ENCODE measurements at places on chromosomes 2 and 18.
A peak's percentile ranks its signal among the peaks of the same experiment; 100 is the strongest.

DNA sequence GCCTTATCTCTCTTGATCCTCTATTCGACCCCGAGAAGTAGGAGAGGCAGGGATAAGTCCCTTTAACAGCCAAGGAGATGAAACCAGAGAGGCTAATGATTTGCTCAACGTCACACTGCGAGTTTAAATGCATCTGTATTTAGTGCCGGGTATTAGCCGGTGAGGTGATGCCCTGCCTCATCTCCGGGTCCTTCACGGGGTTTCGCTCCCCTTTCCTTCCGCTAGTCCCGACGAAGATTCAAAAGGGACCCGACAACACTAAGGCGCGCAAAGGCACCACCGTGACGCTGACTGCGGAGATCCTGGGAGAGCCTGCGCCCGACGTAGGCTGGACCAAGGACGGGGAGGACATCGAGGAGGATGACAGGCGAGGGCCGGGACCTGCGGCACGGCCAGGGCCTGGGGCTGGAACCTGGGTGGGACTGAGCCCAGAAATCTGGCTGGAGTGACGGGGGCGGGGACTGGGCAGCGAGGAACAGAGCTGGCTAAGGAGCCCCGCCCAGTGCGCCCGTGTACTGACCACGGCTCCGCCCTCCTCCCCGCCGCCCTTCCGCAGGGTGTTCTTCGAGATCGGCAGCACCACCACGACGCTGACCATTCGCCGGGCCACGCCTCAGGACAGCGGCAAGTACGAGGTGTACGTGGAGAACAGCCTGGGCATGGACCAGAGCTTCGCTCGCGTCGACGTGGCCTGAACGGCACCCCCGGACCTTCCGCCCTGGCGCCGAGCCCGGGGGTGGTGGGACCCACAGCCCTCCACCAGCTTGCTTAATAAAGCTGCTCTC lies 1.0 kb upstream of the GMPPA start:
- peak; percentile 82 for DNase-seq

DNA sequence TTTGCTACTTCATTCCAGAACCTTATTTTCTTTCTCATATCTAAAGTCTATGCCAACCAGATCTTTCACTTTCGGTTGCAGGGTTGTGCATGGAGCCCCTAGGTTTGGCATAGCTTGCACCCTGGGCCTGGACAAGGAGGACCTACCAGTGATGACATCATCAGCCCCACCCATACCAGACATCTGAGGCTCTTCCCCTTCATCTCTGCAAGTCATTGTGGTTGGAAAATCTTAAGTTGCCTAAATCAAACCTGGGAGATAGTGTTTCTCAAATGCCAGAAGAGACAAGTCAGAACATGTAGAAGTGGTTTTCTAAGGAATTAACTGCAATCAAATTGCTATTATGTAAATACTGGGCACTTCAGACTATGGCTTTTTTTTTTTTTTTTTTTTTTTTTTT lies 363.3 kb downstream of the ZNF516 start:
- DNase-seq, result no peak

DNA sequence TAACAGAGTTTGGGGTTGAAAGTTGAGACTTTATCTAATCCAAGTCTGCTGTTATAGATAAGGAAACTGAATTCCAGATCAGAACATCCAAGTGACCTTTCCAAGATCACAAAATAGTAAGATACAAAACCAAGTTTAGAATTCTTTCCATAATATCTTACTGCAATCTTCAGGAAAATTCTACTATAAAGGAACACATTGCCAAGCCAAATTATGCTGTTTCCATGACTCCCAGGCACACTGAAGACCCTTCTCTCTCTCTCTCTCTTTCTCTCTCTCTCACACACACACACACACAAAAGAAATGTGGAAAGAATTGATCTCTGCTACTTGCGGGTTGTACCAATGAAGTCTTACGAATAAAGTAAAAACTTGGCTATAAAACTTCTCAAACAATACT lies 398.4 kb downstream of the METTL4 start:
- DNase-seq, result no peak

- peak; percentile 81 for DNase-seq
These were observed 127.2 kb upstream of the MAPRE2 start for GRCh38 chr18:34913837-34914661.

- DNase-seq, result no peak
These were observed 172.1 kb upstream of the PID1 start for GRCh38 chr2:229443141-229443540.

GRCh38 chr18:58611395-58612131 lies 17.3 kb downstream of the ALPK2 start:
- DNase-seq, result peak; percentile 77

DNA sequence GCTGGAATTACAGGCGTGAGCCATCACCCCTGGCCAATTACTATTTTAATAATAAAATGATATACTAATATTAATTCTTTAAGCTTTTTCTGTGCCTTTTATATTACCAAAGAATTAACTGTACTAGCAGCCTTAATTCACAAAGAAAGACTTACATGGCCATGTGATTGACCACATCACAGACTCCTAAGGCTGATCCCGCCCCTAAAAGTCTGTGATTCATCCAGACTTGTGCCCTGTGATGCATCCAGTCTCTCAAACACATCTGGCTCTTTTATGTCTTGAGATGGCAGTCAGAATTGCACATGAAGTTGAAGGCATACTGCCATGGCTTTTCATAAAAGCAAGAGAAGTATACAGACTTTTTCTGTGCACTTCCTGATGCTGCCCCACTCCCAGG lies 91.7 kb downstream of the DTNA start:
- DNase-seq, result peak; percentile 87

DNA sequence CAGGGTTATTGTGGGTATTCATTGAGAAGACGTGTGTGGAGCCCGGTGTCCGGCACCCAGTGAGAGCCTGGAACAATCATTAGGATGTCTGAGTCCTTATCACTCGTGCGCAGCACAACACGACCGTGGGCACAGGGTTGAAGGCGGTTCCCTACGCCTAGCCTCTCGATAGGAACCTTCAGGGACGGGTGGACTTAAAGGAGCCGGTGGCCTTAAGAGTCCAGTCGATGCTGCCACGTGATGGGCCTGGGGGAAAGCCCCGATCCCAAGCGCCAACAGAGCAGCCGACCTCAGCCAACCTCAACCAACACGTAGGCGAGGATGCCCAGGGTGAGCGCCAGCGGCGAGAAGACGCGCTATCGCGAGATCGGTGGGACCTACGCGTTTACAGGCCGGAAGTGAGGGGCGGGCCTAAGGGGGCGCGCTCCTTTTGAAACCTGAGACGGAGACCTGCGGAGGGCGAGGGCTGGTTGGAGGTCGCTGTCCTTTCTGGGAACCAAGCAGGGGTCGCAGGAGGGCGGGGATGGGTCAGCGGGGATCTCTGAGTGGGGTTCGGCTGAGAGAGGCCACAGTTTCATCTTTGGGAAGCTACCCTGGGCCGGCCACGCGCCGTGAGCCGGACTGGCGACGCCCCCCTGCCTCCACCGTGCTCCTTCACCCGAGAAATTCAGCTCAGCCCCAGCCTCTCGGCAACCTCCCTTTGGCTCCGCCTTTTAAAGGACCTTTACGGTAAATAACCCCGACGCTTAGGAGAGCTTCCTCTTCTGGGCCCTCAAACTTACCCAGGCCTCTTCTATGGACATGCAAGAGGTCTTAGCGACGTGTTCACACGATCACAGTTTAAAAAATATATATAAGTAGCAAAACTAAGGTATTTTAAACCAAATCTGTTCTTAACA lies 28.3 kb downstream of the WNT10A start:
- DNase-seq, result peak; percentile 85

DNA sequence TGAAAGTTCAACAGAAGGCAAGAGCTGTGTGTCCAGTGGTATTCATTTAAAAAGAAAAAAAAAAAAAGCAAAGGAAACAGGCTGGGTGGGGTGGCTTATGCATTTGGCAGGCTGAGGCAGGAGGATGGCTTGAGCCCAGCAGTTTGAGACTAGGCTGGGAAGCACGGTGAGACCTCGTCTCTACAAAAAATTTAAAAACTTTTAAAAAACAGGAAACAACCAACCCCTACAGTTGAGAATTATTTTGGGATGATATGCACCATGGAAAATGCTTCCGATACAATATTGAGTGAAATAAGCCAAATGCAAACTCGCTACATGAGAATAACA lies 31.2 kb downstream of the PTPN18 start:
- DNase-seq, result no peak

- DNase-seq, result no peak
These were observed 59.4 kb downstream of the ADAM23 start for GRCh38 chr2:206502729-206503128.

GRCh38 chr2:214995926-214996670 lies 142.3 kb downstream of the ABCA12 start:
- DNase-seq, result no peak

- DNase-seq, result peak; percentile 78
These were observed 20.1 kb upstream of the TTC39C start for GRCh38 chr18:23994361-23994902.

DNA sequence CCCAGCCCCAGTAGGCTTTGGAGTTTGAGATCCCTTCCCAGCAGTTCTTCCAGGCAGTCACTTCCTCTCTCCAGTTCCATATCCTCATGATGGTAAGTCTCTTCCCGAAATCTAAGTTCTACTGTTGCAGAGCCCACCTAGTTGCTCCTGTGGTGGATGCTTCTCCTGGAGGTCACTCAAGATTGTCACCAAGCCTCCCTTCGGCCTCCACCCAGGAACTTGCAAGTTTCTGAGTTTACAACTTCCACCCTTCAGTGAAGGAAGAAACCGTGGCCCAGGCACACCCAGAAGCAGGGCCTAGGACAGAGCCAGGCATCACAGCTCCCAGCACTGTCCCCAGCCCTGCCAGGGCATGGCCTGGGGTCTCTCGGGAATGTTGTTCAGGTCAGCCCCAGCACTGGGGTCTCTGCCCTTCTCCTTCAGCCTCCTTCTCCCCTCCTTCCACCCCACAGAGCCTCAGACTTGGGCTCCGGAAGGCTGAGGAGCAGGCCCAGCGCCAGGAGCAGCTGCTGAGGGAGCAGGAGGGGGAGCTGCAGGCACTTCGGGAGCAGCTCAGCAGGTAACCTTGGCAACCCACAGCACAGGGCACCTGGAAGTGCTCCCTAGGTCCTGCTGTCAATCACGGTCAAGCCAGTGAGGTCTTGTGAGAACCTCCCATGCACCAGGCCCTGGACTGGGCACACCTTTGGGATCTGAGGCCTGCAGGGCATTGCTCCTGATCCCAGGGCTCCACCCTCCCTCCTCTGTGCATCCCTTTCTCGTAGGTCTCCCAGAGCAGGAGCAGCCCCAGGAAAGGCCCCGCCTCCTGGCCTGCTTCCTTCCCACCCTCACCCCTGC lies 7.1 kb downstream of the RUFY4 start:
- DNase-seq, result no peak

DNA sequence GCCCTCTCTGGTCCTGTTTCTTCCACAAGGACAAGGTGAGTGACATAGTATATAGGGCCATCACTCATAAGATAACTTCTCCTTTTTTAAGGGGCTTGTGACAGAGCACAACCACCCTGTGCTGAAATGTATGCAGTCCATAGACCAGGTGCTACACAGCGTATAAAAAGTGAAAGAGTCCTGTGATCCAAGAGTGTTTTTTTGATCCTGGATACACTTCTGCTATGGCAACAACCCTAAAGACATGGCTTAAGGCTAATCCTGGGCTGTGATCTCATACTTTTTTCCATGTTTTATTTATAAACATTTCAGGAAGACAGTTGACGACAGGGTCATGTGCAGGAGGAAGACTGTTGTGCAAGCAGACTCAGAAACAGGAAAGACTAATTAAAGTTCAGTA lies 400.5 kb upstream of the TCF4 start:
- DNase-seq, result peak; percentile 58

DNA sequence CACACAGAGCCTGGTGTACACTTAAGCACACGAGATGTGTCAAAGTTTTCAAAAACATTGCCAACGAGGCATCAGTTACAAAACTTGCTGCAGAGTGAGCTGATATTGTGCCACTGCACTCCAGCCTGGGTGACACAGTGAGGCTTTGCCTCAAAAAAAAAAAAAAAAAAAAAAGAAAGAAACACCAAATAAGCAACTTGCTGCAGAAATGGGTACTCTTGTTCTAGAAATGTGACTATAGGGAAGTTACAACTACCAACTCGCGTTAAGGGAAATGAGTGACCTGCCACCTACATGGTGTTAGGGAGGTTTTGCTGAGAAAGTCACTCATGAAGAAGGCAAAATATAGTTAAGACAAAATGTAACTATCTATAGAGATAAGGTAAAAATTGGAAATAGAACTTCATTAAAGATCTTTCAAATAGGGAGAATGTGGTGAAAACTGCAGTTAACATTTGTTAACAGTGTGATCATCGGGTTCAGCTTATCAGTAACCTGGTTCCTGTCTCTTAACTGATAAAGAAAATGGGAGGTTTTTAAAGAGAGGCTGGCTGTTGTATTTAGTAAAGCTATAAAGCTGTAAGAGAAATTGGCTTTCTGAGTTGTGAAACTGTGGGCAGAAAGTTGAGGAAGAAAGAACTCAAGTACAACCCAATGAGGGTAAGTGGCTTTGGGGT lies at the start of gene IL1RL1:
Gene IL1RL1 (plus strand): TSS at position 600 of the 677 bp plus-strand sequence. CDS start 26,702 bp downstream, outside the sequence.
- DNase-seq, result peak; percentile 52

DNA sequence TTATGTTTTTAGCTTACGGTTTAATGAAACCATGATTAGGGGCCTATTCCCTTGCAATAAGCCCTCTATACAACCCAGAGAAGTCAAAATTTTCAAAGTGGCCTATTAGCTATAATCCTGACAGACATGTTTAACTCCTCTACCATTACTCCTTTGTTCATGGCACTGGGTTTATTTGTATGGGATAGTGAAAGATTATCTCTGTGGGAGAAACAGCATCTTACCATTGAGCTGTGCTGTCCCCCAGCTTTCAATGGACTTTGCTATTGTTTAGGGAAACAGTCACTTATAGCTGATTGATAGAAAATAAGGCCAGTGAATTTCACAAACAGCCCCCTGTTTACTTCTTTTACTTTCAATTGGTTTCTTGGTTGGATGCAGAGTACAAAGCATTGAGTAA lies 675.2 kb upstream of the GCFC2 start:
- DNase-seq, result no peak

GRCh38 chr18:6497543-6497942 lies 82.8 kb upstream of the L3MBTL4 start:
- DNase-seq, result no peak

DNA sequence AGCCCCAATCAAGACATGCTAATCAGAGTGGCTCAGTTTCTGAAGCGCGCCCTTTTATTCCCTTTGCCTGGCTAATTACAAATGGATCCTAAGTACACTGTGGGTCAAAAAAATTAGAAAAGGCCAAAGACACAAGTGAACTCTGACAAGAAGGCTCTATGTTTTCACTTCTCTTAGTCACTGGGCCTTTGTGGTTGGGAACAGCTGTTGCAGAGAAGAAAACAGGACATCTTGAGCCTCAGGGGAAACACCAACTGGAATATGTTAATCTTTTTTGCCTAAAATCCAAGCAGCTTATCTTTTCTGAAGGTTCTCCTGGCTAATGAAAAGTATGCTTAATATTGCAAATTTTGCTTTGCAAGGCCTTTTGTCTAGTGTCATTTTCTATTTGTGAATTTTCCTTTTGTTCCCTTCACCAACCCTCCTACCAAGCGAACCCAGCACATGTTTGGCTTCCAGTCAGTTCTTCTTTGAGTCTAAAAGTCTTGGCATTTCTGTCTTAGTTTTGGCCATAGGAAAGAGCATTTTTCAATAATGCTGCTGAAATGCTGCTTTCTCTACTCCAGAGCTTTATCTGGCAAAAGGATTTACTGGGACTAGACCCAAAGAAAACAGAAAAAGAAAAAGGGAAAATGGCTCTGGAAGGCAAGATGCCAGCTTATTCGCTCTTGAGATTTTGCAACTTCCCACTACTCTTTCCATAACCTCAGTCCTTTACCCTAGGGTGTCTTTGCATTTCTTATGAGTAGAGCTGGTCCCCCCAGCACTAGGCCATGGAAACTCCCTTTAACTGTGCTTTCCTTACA lies 440.2 kb upstream of the ST6GAL2 start:
- DNase-seq, result no peak

GRCh38 chr18:49758263-49758610 lies 55.1 kb downstream of the ACAA2 start:
- no peak for DNase-seq
